Stimulated activated CD4-positive, alpha-beta T cell treated with anti-CD3 and anti-CD28 coated beads, TNF-alpha, amount 100 ng/mL, for 24 hours (primary cell): ENCODE measurements at places on chromosomes 5 and 9.

DNA sequence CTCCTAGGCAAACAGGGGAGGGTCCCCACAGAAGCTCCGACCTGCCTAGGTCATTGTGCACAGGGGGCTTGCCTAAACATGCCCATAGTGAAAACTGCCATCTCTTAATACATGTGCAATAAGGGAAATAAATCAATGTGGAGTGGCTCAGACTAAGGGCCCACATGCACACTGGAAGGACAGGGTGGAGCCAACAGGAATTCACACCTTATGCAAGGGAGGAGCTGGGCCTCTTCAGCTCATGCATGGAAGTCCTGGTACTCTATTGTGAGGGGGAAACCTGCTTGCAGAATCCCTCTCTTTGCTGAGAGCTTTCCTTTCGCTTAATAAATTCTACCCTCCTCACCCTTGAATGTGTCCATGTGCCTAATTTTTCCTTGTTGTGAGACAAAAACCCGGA is 815.8 kb downstream of the EFNA5 start:
- DNase-seq, result no peak

- DNase-seq, result no peak
Measured at GRCh38 chr5:169094586-169095409, 206.1 kb downstream of the SLIT3 start.

GRCh38 chr5:109411627-109412026 is 1.9 kb upstream of the PJA2 start:
- no peak for DNase-seq

DNA sequence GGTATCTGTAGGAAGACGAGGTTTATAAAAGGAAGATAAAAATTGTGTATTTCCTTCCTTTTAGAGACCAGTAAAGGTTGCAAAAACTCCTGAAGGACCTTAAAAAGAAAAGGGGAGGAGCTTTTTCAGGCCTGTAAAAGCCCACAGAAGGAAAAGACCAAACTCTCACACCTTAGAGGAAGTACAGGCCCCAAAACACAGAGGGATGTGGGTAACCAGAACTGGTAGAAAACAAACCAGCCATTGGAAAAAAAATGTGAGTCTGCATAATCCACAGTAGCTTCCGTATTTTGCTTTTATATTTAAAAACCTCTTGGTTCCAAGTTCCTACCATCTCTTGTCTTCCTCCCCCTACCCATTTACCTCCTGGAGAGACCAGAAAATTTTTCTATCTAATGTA is 8.5 kb downstream of the GIN1 start:
- DNase-seq, result no peak

DNA sequence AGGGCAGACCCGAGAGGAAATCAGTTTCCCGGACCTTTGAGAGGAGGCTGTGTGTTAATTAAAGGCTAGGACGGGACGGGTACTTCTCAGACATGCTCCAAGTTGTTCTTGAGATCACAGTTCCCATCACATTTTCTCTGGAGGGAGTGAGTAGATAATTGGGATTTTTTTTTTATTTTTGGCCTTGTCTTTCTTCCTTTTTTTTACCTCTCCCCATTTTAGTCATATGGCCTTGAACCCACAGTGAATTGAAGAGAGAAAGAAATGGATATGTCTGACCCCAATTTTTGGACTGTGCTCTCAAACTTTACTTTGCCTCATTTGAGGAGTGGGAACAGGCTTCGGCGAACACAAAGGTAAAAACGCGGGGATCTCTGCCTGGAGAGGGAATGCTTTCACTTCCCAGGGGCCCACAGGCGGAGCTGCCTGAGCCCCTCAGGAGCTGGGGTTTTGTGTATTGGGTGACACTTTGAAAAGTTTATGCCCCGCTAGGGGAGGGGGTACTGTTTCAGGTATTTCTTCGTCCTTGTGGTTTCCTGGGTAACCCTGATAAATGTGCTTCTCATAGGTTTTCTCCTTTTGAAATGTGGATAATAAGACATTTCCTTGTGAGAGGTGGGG is 191.8 kb downstream of the CD180 start:
- no peak for DNase-seq

GRCh38 chr5:120564013-120564412 is 99.9 kb downstream of the PRR16 start:
- DNase-seq, result no peak

DNA sequence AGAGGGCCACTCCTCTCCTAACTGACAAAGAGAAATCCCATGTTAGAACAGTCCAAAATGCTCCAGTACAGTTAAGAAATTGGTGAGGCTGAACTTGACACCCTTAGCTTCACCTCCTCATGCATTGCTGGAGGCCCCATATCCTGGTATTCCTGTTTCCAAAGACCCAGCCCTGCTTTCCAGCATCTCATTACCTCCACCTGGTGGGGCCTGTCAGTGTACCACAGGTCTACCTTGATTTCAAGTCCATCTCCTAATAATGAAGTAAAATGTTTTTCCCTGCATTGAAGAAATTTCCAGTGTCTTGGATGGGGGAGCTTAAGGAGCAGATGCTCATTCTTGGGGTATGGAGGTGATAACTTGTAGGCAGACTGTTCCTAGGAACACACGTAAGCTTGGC is 70.6 kb upstream of the S1PR3 start:
- DNase-seq, result no peak

DNA sequence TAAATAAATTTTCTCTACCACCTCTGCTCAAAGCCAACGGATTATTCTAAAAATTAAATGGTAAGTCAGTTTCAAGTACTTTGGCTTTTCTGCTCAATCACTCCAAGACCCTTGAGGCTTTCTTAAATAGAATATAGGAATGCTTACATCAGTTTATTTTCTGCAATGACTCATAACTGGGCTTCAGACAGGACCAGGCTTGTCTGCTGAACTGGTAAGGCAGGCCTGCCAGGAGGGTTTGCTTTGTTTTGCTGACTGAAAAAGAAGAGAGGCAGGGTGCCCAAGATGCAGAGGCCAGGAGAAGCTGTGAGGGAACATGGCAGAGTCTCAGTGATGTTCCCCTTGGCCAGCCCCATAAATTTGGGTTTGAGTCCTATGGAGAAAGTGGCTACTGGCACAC is 60.3 kb upstream of the EPB41L4A start:
- DNase-seq, result no peak

DNA sequence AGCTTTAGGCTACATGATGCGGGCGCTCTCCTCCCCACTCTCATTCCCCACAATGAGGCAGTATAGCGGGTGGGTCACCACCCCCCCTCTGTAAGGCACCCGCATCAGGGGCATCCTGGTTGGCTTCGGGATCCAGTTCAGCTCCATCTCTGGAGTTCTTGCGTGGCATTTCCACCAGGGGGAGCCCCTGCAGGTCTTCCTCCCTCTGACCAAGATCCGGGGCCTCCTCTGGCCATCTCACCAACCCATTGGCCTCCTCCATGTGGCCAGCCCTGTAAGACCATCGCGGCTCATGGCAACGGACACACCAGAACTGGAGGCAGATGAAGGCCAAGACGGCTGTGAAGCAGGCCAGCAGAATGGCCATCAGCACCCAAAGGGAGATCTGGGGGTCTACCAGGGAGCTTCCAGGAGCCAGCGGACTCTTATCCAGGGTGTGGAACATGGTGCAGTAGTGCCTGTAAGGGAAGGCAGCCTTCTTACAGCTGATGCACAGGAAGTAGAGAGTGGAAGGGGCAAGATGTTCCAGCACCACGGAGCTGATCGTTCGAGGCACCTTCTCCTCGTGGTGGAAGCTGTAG is 77.0 kb downstream of the CYFIP2 start:
- DNase-seq, result no peak
